ENCODE measurements at places on chromosomes 1 and 21.

GRCh38 chr1:100543640-100544039, 5.7 kb downstream of the GPR88 start:
- H3K27me3 ChIP-seq, result peaks cover 52% of the 10 kb centered on the region
- no peak overlapping the region for H3K4me3 ChIP-seq
- no peak overlapping the region for H3K27ac ChIP-seq
- no peaks in the 10 kb centered on the region for H3K36me3 ChIP-seq

GRCh38 chr1:195376190-195376589, 1232.0 kb downstream of the KCNT2 start:
- no peaks in the 10 kb centered on the region for H3K36me3 ChIP-seq
- no peaks in the 10 kb centered on the region for H3K4me1 ChIP-seq
- no peak for DNase-seq
- no peak overlapping the region for H3K4me3 ChIP-seq
- no peak overlapping the region for H3K27ac ChIP-seq
- H3K27me3 ChIP-seq, result no peaks in the 10 kb centered on the region

- no peak overlapping the region for H3K27ac ChIP-seq
- H3K4me3 ChIP-seq, result no peak overlapping the region
- H3K27me3 ChIP-seq, result no peaks in the 10 kb centered on the region
Measured at GRCh38 chr1:222182641-222183040, 365.3 kb downstream of the HHIPL2 start.

DNA sequence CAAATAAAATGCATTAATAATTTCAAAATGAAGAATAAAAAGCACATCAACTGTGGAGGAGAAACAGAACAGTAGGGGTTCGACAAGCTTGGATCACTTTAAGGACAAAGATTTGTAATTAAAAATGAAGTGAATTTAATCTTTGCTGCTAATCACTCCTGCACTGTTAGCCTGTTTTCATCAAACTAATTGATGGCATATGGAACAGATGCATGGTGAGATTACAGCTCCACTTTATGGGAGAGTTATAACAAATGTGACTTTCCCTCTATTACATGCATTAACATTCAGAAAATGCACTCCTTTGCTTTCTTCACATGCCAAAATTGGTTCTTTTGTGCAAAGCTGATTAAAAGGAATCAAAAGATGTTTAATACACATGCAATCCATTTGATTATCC, 207.2 kb upstream of the C21orf91 start:
- H3K36me3 ChIP-seq, result no peaks in the 10 kb centered on the region
- no peaks in the 10 kb centered on the region for H3K27me3 ChIP-seq
- no peak overlapping the region for H3K27ac ChIP-seq
- peaks cover 7% of the 10 kb centered on the region for H3K4me1 ChIP-seq

- H3K27ac ChIP-seq, result no peak overlapping the region
- no peak overlapping the region for H3K4me3 ChIP-seq
- no peaks in the 10 kb centered on the region for H3K4me1 ChIP-seq
- no peaks in the 10 kb centered on the region for H3K36me3 ChIP-seq
Measured at GRCh38 chr1:1684031-1684681, 8.4 kb downstream of the SLC35E2B start.

All from neuronal stem cell (in vitro differentiated cells).